Dermis microvascular lymphatic vessel endothelial cell (primary cell): ENCODE measurements at places on chromosomes 11 and 22. TPM values are rescaled to one million over a fixed set of nuclear protein-coding genes. Genes with fewer than 3 reads are reported as not detected.

Gene TCN2
- total RNA-seq, result 18.2 and 29.5 TPM in 2 replicates

DNA sequence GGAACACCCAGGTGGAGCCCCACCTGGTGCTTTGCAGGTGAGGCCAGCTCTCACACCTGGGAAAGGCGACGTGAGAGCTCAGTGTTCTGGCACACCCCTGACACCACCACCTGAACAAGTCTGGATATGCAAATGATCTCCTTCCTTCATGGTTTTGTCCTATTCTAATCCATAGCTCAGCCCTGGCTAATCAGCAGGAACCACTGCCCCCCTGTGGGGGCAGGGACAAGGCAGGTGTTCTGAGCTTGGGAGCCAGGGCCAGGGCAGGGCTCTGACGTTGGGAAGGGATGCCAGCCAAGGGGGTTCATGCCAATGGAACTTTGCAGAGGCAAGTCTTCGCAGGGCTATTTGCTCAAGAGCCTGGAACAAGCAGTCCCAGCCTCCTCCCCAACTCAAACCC lies 144.2 kb downstream of the TRIM29 start:
- no peak for DNase-seq

Gene CTSW
- total RNA-seq, result 0.13 TPM in 2 replicates

Gene RFPL1
- total RNA-seq, result not detected in 2 replicates

Gene KCNA4
- not detected in 2 replicates for total RNA-seq
